Progenitor cell of endocrine pancreas (in vitro differentiated cells): ENCODE measurements at places on chromosomes 2 and 18.

DNA sequence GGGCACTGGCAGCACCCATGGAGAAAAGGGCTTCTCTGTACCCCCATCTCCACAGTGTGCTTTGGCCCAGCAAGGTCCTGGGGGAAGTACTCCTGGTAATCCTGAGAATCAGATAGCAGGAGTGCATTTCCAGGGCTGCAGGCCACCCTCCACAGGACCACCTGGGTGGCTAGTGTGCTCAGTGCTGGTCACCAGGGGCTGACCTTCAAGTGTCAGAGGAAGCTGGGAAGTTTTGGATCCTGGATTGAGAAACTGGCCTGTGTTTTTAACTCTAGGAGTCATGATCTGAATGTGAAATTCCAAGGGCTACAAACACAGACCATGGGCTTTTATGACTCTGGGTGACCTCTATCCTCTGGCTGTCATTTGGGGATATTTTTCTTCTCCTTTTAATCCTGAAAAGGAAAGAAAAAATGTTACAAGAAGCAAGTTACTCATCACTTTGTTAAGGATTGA lies 9.3 kb downstream of the RHOB start:
- H3K36me3 ChIP-seq, result no peaks in the 10 kb centered on the region
- no peak overlapping the region for H3K4me3 ChIP-seq
- H3K4me1 ChIP-seq, result peaks cover 7% of the 10 kb centered on the region
- DNase-seq, result no peak
- no peak overlapping the region for H3K27ac ChIP-seq
- H3K27me3 ChIP-seq, result peaks cover 14% of the 10 kb centered on the region

DNA sequence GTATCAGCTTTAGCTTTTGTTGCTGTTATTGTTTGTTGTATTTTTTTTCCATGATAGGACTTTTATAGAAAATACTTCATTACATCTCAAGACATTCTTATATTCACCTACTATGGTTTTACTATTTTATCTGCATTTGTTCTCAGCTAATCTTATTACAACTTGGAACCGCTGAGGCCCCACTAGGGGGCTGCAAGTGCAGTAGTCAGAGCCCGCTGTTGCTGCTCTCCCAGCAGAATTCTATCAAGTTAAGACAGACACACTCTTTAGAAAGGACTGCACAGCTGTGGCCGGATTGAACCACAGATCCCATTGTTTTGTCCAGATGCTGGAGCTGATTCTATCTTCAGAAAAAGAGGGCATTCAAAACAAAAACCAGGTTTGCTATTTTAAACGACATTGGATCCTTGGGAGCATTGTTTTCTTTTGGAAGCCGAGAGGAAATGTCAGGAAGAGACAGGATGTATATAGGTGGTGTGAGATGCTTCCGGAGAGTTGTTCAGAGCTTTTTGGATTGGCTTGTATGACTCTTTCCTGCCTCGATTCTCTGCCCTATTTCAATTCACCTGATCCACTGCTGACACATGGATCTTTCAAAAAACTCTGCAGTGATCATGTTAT lies 105.7 kb upstream of the GAREM1 start:
- DNase-seq, result no peak
- H3K27me3 ChIP-seq, result peaks cover 3% of the 10 kb centered on the region
- no peaks in the 10 kb centered on the region for H3K36me3 ChIP-seq
- H3K4me1 ChIP-seq, result no peaks in the 10 kb centered on the region
- H3K4me3 ChIP-seq, result no peak overlapping the region

GRCh38 chr18:55907453-55908175 lies 319.6 kb upstream of the TCF4 start:
- H3K4me1 ChIP-seq, result peaks cover 2% of the 10 kb centered on the region
- H3K4me3 ChIP-seq, result no peak overlapping the region
- no peak overlapping the region for H3K27ac ChIP-seq
- DNase-seq, result no peak

DNA sequence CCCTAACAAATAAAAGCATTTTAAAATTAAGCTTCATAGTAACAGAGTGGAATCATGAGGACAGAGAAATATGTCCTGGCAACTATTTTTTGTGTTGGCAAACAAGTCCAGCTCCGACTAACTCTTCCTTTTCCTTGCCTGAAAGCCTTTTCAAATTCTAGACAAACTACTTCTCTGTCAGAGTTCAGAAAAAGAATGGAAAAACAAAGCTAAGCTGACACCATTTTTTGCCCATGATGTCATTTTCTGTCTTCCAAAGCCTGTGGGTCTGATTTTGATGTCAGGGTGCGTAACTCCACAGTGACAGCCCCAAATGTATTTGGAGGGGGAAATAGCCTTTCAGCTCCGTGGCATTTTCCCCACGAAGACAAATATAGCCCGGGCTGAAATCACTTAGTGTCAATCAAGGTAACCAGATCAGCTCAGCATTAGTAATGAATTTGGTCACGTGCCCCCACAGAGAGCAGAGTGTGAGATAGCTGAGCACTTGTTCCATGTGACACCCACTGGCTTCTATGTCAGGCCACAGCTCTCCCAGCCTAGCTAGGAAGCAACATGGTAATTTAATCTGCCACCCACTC lies 233.0 kb upstream of the SIX2 start:
- H3K27ac ChIP-seq, result peak overlapping the region; percentile 81
- DNase-seq, result no peak
- H3K36me3 ChIP-seq, result no peaks in the 10 kb centered on the region
- peaks cover 14% of the 10 kb centered on the region for H3K4me1 ChIP-seq

DNA sequence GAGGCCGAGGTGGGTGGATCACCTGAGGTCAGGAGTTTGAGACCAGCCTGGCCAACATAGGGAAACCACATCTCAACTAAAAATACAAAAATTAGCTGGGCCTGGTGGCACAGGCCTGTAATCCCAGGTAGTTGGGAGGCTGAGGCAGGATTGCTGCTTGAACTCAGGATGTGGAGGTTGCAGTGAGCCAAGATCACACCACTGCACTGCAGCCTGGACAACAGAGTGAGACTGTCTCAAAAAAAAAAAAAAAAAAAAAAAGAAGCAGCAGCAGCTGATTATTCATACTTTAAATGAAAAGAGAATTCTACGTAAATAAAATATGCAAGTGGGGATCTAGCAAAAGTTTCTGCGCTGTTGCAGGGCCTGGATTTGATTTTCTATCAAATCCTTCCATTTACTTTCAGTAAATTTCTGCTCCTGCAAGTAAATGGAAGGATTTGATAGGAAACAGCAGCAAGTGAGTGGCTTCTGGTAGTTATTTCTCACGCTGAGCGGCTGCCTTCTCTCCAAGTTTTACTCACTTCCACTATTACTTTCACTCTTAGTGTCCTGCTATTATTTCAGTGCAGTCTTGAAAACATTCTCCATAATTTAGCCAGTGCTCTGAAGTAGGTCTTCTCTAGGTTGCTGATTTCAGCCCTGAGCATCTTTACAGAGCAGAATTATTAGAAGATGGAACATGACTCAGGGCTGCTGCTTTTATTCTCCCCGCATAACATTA lies 68.4 kb downstream of the SLC16A14 start:
- H3K4me3 ChIP-seq, result no peak overlapping the region
- H3K36me3 ChIP-seq, result peaks cover 8% of the 10 kb centered on the region
- H3K27me3 ChIP-seq, result no peaks in the 10 kb centered on the region
- H3K4me1 ChIP-seq, result no peaks in the 10 kb centered on the region
- no peak for DNase-seq
- no peak overlapping the region for H3K27ac ChIP-seq

- DNase-seq, result no peak
- H3K27me3 ChIP-seq, result no peaks in the 10 kb centered on the region
These were observed 130.4 kb upstream of the ASB18 start for GRCh38 chr2:236394571-236394970.

DNA sequence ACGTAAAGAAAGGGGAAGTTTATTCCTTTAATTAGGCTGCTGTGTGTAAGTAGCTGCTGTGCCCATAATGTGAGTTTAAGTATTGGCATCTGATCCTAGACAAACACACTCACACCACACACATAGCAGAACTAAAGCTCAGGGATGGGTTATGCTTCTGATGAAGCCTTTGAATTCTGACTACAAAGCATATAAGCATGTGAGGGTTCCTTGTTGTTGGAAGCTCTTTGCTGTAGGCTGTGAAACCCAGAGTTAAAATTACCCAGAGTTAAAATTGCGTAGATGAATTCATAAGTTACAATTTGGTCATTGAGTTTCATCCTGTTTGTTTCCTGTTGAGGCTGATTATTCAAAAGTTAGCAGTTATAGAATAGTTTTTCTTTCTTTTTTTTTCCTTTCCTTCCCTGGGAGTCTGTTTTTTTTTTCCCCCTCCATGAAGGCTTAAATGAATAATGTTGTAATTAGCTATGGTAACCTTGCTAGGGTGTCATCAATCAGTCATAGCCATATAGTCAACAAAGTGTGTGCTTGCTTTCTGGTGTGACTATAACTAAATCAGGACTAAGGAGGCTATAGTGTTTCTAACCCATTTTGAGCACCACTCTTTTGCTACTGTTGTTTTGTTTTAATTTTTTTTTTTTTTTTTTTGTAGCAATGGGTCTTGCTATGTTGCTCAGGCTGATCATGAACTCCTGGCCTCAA lies 426.1 kb downstream of the PARD3B start:
- H3K36me3 ChIP-seq, result peaks cover 4% of the 10 kb centered on the region
- no peak for DNase-seq
- H3K4me1 ChIP-seq, result peaks cover 28% of the 10 kb centered on the region
- peak overlapping the region; percentile 23 for H3K27ac ChIP-seq
- H3K4me3 ChIP-seq, result no peak overlapping the region

DNA sequence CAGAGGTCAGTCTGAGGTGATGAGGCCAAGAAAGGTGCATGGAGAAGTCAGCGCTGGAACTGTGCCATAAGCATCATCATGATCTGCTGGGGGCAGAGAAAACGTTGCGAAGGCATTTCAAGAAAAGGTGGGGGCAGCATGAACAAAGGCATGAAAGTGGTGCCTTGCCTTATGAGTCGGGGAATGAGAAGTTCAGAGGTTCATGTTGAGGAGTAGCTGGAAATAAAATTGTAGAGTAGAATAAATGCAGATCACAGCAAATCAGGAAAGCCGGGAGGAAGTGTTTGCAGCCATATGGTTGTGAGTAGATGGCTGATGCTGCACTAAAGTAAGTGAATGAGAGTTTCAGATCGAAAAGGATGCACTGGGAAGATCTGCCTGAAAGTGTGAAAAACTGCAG lies 72.1 kb upstream of the ARL5A start:
- DNase-seq, result no peak
- no peak overlapping the region for H3K4me3 ChIP-seq
- H3K36me3 ChIP-seq, result no peaks in the 10 kb centered on the region
